ENCODE measurements at places on chromosomes 12 and 14. TPM values are rescaled to one million over a fixed set of nuclear protein-coding genes. Genes with fewer than 3 reads are reported as not detected.

DNA sequence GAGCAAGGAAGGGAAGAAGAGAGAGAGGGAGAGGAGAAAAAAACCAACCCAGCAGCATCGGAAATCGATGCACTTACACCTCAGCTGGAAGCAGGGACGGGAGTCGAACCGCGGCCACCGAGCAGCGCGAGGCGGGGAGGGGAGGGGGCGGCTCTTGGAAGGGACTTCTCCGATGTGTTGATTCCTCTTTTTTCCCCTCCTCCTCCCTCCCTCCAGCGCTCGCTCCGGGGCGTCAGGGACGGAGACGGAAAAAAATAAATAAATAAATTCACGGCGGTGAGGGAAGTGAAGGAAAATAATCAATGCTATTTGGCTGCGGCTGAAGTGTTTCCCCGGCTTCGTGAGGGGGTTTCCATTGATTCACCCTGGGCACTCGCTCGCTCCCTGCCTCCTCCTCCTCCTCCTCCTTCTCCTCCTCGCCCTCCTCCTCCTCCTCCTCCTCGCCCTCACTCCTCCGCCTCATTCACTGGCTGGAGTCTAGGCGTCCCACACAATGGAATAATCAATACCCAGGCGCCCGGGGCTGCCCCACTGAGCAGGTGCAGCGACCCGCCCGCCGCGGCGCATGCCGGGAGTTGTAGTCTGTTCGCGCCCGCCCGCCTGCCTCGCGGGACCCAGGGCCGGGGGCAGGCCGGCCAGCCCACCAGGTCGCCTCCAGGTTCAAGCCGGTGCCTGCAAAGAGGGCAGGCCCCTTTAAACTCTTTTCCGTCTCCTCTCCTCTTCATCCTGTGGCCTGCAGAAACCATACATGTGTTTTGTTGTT is at the start of gene ZFHX2:
Gene ZFHX2 (minus strand): TSS at position 500 of the 763 bp plus-strand sequence. CDS start 16,440 bp downstream, outside the sequence.
- peaks cover 2% of the 10 kb centered on the region for H3K27me3 ChIP-seq
- peak; percentile 26 for DNase-seq
- H3K4me3 ChIP-seq, result no peak within 1 kb of the TSS
- H3K4me1 ChIP-seq, result peaks cover 10% of the 10 kb centered on the region
- no peak within 1 kb of the TSS for H3K27ac ChIP-seq

Gene SERPINA12
- total RNA-seq, result not detected

Gene OAS2
- total RNA-seq, result 0.63 TPM

DNA sequence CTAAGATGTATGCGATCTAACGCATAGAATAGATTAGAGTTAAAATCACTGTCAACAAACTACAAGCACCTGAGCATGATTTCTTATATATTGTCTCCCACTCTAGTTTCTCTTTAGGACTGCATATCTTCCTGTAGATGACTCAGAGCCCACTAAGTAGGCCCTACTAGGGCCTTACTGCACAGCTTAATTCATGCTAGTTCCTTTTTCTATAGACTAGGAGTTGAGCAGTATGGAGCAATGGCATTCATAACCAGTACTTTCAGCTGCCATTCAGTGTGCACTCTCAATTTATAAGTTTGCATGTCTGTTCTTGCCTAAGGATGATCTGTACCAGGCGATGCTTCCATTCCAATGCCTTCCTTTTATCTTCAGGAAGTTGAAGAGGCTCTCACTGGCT is 103.5 kb downstream of the METTL25 start:
- H3K4me3 ChIP-seq, result no peak overlapping the region
- H3K4me1 ChIP-seq, result peaks cover 15% of the 10 kb centered on the region
- H3K27me3 ChIP-seq, result no peaks in the 10 kb centered on the region
- H3K36me3 ChIP-seq, result no peaks in the 10 kb centered on the region
- no peak overlapping the region for H3K27ac ChIP-seq
- DNase-seq, result no peak

DNA sequence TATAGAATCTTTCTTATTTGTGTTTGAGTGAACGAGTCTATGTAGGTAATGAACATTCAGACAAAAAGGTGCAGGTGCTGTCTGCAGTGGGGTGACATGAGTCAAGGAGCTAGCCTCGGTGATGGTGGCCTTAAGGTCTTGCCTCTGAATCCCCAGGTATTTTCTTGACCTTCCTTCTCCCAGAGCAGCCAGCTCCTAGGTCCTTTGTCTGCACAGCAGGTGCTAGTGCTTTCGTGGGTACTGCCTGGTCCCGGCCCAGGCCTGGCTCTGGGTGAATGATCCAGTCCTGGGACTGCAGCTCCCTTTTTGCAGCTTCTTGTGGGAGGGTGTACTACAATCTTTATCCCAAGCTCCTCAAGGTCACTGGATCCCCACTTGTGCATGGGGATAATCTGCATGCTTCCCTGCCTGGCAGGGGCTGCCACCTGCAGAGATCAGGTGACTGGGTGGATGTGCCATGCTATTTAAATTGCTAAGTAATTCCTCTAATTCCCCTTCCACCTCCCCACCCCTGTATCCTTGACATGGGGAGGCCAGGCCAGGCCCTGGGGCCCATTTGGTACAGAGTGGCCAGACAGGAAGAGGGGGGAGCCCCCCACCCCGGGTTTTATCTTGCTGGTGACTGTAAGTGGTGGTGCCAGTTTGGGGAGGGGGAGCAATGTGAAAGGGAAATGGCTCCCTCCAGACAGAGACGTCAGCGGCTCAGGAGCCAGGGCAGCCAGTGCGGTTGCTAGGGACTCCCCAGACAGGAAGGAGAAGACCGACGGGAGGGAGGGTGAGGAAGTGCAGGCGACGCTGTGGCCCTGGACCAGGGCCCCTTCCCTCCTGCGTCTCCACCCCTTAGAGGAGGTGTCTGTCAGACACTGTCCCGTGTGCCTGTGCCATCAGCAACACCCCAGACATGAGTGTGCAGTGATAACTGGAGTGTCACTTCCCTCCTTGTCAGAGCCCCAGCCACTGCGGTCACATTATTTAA is 6.7 kb downstream of the VASH1 start:
- H3K4me3 ChIP-seq, result no peak overlapping the region
- peaks cover 14% of the 10 kb centered on the region for H3K27me3 ChIP-seq
- DNase-seq, result no peak
- H3K27ac ChIP-seq, result no peak overlapping the region
- peaks cover 9% of the 10 kb centered on the region for H3K4me1 ChIP-seq
- H3K36me3 ChIP-seq, result no peaks in the 10 kb centered on the region

- peaks cover 11% of the 10 kb centered on the region for H3K4me1 ChIP-seq
- no peaks in the 10 kb centered on the region for H3K36me3 ChIP-seq
- H3K27me3 ChIP-seq, result no peaks in the 10 kb centered on the region
- no peak for DNase-seq
- no peak overlapping the region for H3K27ac ChIP-seq
- no peak overlapping the region for H3K4me3 ChIP-seq
Observed at GRCh38 chr12:77161944-77162343, 96.6 kb upstream of the E2F7 start.

Gene FAM181A
- not detected for total RNA-seq

DNA sequence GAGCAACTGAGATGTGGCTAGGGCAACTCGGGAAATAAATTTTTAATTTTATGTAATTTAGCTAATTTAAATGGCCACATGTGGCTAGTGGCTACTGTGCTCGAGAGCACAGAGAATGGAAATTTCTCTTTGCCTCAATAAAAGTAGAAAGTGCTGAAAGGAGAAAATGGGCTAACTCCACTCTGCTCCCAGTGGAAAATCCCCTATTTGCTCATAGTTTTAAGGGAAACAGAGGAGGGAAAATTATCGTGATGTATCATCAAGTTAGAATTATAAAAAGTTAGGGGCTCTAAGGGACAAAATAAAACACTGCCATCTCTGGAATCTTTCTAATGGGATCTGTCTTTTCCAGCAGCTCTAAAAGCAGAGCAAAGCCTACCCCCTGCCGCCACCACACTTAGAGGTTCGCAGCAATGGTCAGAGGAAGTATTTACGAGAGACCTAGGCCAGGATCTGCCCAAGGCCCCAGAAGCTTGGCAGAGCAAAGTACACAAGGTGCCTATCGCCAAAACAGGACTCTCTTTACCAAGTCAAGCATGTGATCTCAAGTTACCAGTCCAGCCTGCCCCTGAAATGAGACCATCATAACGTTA is 220.7 kb downstream of the PPM1H start:
- H3K27me3 ChIP-seq, result peaks cover 1% of the 10 kb centered on the region
- H3K36me3 ChIP-seq, result no peaks in the 10 kb centered on the region
- H3K27ac ChIP-seq, result no peak overlapping the region
- H3K4me3 ChIP-seq, result no peak overlapping the region
- no peak for DNase-seq
- H3K4me1 ChIP-seq, result peaks cover 44% of the 10 kb centered on the region

- no peaks in the 10 kb centered on the region for H3K36me3 ChIP-seq
- peaks cover 11% of the 10 kb centered on the region for H3K4me1 ChIP-seq
- no peak overlapping the region for H3K27ac ChIP-seq
- H3K27me3 ChIP-seq, result no peaks in the 10 kb centered on the region
- peak; percentile 39 for DNase-seq
Observed at GRCh38 chr12:104877103-104877705, 80.9 kb downstream of the SLC41A2 start.

Gene TPH2
- total RNA-seq, result not detected

GRCh38 chr14:103185051-103186029 is 62.1 kb downstream of the TNFAIP2 start:
- H3K36me3 ChIP-seq, result no peaks in the 10 kb centered on the region
- no peaks in the 10 kb centered on the region for H3K4me1 ChIP-seq
- no peak overlapping the region for H3K27ac ChIP-seq
- peaks cover 18% of the 10 kb centered on the region for H3K27me3 ChIP-seq
- DNase-seq, result no peak
- H3K4me3 ChIP-seq, result no peak overlapping the region

Gene LGMN
- 48.8 TPM for total RNA-seq

GRCh38 chr14:101665478-101666078 is 95.9 kb upstream of the PPP2R5C start:
- H3K4me3 ChIP-seq, result no peak overlapping the region
- no peak overlapping the region for H3K27ac ChIP-seq
- peaks cover 7% of the 10 kb centered on the region for H3K36me3 ChIP-seq
- peaks cover 24% of the 10 kb centered on the region for H3K27me3 ChIP-seq

All from HFFc6 (cell line).